ENCODE measurements at places on chromosomes 3 and 15.

DNA sequence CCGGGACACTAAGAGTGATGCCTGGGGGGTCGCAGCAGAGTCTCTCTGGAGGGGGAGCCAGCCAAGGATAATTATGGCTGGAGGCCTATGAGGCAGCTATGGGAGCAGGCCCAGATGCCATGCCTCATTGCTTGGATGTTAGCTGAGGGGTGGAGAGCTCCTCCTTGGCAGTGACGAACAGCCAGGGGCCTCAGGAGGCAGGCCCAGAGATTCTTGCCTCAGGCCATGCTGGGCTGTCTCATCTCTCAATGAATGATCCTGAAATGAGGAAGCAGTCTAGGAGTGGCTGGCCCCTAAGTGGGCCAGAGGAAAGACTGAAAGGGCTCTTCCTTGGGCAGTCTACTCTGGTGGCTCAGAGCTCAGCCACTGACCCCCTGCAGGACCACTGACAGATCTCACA is 21.3 kb downstream of the KIF9 start:
- DNase-seq: no peak

GRCh38 chr15:67135494-67135893 is 70.1 kb downstream of the SMAD3 start:
- DNase-seq: no peak

DNA sequence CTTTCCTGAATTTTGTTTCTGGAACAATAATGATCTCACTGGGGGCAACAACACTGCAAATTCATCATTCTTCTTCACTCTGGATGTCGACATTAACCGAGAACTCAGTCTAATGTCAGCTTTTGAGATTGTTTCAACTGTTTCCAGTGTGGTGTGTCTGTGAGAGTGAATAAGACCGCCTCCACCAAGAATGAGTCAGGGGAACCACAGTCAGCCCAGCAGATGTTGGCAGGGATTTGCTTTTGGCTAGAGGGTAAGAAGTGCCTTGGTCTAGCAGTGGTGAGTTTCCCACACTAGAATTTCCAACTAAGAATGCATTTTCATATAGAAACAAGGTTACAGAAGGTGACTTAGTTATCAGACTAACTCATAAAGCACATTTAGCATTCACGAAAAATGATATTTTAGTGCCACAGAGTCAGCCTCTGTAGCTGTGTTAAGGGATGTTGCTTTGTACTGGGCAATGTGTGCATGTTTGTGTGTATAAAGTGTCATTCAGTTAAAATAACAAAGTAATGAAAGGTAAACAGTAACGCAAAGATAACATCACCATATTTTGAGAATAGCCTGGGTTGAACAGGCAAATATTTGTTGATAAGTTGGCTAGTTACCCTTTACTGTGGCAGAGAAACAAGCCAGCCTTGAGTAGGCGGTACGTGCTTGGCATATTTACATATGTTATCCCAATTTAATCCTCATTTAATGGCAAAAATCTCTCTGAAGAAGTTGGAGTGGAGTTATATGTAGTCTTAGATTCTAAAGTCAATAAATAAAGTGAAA is 33.8 kb downstream of the DRD3 start:
- no peak for DNase-seq

DNA sequence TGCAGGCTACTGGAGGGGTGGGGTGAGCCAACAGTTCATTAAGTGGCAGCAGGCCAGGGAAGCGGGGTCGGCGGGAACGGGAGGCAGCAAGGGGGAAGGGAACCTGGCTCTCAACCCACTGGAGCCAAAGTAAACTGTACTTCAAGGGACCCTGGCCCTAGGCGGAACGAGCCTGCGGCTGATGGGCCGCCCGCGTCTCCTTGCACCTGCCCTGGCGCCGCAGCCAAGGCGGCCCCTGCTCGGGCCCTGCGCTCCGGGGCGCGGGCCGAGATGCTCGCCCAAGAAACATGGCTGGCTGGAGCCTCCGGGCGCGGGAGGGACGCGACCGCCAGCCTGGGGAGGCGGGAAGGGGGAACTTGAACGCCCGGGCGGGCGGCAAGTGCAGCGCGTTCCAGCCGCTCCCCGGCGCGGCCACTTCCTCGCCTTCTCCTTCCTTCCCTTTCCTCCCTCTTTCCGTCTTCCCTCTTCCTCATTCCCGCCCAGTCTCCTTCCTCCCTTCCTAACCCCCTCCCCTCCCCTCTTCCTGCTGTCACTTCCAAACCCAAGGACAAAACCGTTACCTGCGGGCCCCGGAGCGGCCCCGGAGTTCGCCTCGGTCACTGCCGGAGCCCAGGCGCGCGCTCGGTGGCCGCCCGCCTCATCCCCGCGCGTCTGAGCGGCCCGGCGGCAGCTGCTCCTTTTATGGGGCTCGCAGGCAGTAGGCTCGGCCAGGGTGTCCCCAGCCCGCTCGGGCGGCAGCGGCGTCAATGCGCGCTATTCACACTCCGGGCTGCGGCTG is 489.7 kb downstream of the MAGI1 start:
- no peak for DNase-seq

- no peak for DNase-seq
These were observed 26.9 kb downstream of the RNF13 start for GRCh38 chr3:149839896-149840295.

- DNase-seq: peak; percentile 57
These were observed 587 bp downstream of the PIGX start for GRCh38 chr3:196712514-196713413.

DNA sequence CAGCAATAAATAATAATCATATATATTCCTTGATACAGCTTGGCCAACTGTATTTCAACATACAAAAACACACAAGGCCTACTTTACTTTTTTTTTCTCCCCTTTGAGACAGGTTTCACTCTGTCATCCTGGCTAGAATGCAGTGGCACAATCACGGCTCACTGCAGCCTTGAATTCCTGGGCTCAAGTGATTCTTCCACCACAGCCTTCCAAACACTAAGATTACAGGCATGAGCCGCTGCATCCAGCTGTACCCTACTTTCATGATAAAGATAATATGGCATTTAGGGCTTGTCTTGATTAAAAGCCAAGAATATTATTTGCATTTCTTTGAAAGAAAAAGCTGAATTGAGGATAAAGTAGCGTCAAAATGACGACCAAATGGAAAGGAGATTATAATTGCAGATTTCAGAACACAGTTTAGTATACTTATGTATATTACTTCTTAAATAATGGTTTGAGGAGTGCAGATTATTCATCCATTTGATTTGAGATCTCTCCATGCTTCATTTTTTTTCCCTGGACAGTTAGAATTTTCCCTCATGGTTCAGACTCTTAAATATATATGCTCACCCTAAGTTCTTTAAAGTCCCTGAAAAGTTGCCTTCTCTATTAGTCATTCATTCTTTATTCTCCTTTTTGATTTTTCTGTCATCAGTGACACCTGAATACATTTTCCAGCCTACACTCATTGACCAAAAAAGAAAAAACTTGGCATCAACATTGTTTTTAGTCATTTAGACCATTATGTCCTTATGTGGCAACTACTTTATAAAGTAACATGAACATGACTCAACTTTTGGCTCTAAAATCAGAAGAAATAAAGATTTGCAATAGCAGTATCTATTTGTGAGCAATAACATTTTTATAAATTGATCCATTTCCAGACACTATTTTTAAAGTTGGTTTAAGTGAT is 48.5 kb upstream of the MLF1 start:
- DNase-seq: no peak

GRCh38 chr3:12681089-12681942 is 17.4 kb upstream of the RAF1 start:
- DNase-seq: no peak

DNA sequence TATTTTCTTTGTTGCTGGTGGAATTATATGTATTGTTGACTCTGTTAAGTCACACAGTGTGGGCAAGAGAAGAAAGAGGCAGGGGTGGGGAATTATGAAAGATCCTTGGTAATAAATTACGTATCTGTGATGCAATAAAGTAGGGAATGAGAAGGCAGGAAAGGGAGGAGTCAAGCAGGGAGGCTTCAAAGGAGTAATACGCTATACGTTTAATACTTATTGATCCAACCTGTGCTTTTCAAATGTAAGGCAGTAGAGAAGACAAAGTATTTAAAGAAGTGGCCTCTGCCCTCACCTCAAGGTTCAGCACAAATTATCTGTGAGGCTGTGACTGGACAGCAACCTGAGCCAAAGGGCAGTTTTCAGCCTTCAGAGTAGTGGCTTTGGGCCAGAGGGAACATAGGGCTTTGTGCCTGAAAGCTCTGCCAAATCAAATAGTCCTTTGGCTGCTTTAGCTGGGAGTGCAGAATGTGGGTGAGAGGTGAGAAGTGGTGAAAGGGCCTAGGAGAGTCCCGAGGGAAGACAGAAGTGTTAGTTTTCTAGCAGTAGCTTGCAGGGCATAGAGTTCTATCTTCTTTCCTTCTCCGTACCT is 1.2 kb upstream of the PLIN1 start:
- DNase-seq: no peak

DNA sequence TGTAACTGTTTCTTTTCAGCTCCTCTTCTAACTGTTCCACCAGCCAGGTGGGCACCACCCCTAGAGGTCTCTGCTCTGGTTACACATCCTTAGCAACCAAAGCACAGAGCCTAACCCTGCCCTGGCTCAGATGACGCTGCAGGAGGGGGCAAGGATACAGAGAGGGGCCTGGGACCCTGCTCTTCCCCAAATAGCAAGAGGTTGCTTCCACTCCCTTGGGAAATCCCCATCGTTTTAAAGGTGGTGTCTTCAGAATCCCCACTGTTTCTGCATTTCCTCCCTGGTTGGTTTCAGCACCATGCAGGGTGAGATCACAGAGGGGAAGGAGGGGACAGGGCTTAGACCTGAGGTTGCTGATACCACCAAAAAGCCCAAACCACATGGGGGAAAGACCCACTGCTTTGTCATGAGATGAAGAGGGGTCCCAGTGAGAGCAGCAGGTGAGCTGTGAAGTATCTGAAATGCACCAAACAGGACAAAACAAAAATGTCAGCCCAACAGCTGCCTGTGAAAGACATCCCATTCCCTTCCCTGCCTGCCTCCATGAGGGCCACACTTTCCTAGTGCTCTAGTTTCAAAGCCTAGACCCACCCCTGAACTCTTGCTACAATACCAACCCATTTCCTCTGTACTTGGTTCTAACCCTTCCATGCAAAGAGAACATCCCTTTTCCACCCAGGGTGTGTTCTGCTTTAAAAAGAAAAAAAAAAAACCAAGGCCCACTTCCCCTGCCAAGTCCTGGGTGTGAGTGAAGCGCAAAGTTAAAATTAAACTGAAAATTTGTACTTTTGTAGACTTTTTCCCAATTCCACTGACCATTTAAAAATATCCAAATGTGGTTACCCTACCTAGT is 29.0 kb downstream of the ANP32A start:
- no peak for DNase-seq

DNA sequence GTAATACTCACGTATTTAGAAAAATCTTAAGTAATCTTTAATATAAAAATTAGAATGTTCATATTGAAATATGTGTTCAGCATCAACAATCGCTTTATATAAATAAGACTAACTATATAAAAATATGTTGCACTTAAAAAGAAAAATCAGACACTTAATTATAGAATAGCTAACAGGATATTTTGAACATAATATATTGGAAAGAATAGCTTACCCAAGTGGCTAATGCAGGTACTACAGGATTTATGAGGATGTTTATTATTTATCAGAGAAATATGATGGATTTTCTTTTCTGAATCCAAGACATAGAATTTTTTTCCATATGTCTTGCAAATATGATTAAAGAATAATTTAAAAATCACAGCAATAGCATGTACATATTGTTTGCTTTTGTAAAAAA is 567.9 kb upstream of the GBE1 start:
- DNase-seq: no peak

DNA sequence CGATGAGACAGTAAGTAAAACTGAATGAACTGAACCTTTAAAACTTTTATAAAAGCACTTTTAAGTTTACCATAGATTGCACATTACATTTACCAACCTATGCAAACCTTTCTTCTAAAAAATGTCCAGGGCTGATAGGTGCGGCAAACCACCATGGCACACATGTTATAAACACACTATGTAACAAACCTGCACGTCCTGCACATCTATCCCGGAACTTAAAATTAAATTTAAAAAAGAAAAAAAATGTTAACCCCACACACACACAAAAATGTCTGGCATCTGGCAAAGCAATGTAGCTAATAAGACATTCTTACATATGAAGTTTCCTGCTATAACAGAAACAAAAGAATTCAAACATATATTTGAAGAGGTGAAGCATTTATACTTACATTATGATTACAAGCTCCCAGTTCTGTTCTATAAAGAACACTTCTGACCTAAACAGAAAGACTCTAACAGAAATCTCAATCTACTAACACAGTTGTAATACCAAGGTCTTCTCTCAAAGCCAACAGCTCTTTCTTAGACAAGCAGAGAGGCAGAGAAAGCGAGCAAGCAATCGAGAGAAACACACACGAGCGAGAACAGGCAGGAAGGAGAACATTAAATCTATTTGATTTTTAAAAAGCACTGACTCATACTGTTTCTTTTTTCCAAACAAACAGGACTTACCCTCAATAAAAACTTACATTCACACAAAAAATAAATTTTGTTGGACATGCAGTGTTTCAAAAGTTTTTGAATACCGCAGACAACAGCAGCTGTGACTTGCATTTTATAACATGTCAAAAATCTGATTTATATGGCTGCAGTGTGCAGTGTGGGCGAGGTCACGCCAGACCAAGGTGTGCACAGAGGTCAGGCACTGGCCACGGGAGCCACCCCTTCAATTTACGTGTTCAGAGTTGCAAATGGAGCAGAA is at the start of gene NRG4:
Gene NRG4 (minus strand): TSS at position 798 of the 925 bp plus-strand sequence. CDS start 1,194 bp downstream, outside the sequence.
- no peak for DNase-seq

DNA sequence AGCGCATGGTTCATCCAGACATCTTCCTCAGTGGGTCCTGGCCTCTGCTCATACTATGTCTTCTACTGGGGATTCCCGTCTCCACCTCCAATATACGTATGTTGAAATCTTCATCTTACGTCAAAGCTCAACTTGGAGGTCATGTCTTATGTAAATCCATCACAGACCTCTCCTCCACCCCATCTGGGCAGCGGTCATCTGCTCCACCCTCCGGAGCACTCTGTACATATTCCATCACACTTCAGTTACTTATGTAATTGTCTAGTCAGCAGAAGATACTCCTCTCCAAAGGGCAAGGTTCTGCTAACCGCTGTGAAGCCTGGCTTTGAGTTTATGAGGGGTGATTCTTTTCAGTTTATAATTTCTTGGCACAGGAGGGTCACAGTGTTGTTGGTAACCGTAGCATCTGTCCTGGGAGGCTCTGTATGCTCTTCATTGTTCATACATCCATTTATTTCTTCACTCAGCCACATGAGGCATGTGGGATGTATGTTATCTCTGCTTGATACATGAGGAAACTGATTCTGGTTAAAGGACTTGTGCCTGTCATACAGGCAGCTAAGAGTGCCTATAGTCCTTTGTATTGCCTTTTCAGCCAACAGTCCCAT is 22.1 kb downstream of the MAP2K1 start:
- DNase-seq: no peak

GRCh38 chr15:90336705-90337141 is 15.4 kb upstream of the ZNF774 start:
- no peak for DNase-seq

GRCh38 chr3:118628704-118629341 is 405.8 kb downstream of the IGSF11 start:
- DNase-seq: no peak

Data from NCI-H2107 (cell line).